Stimulated activated CD4-positive, alpha-beta T cell treated with anti-CD3 and anti-CD28 coated beads, Interleukin-12 subunit alpha, Interleukin-12 subunit beta, amount 100 ng/mL, for 24 hours (primary cell): ENCODE measurements at places on chromosomes 3 and 15.

GRCh38 chr3:80535286-80535685 lies 767.5 kb upstream of the ROBO1 start:
- DNase-seq = no peak

DNA sequence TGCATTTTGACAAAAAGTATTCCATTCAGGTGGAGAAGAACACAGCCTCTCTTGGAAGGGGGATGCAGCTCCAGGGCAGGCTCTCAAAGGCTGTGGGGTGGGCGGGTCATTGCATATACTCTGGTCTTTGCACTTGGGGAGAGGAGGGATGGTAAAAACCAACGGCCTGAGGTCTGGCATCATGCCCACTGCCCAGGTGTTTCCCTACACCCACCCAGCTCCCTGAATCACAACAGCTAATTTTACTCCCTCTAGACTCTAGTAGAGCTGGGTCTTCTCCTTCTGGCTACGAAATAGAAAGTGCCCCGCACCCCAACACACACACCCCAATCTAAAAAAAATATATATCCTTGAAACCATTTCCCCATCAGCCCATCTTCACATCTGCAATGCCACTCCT lies 1.0 kb downstream of the MYLK start:
- no peak for DNase-seq

DNA sequence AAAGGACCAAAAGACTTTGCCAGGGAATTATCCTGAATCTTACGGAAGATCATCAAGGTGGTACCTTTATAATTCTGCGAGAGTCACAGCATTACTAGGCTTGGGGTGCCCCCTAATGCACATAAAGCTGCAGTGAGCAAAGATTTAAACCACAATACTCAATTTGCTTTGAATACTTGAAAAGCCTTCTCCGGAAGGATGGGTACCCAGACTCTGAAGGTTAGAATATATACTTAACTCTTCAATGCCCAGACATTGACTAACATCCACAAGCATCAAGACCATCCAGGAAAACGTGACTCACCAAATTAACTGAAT lies 117.8 kb upstream of the KCNH8 start:
- DNase-seq = no peak

- no peak for DNase-seq
These were observed 29.4 kb downstream of the ABTB1 start for GRCh38 chr3:127702151-127702578.

GRCh38 chr3:100936931-100937330 lies 56.3 kb downstream of the ABI3BP start:
- no peak for DNase-seq

GRCh38 chr3:11671648-11672100 lies 28.0 kb upstream of the VGLL4 start:
- DNase-seq = no peak
